Osteocyte (in vitro differentiated cells): ENCODE measurements at places on chromosomes 4 and X. TPM values are rescaled to one million over a fixed set of nuclear protein-coding genes. Genes with fewer than 3 reads are reported as not detected.

The GLOD5 gene
- not detected in 2 replicates for total RNA-seq

The APLN gene
- total RNA-seq: 0.38 and 0.39 TPM in 2 replicates

The GAGE12H gene
- total RNA-seq: not detected in 2 replicates

The INPP4B gene
- 9.9 and 10.9 TPM in 2 replicates for total RNA-seq

The GABRB1 gene
- not detected in 2 replicates for total RNA-seq

The HERC5 gene
- 0.81 and 0.91 TPM in 2 replicates for total RNA-seq

The AMOT gene
- total RNA-seq: 6.7 and 7.2 TPM in 2 replicates

The BMP3 gene
- not detected in 2 replicates for total RNA-seq

The RIPPLY1 gene
- not detected in 2 replicates for total RNA-seq

The NXF3 gene
- not detected in 2 replicates for total RNA-seq

The OGT gene
- total RNA-seq: 210 and 238 TPM in 2 replicates

The PDGFC gene
- 21.8 and 25.4 TPM in 2 replicates for total RNA-seq

The KLHL4 gene
- 0.38 and 0.63 TPM in 2 replicates for total RNA-seq

The PLS3 gene
- 530 and 547 TPM in 2 replicates for total RNA-seq

The HS6ST2 gene
- total RNA-seq: 6.2 and 7.6 TPM in 2 replicates

- no peak for DNase-seq
These were observed 414.9 kb upstream of the PITX2 start for GRCh38 chr4:111037591-111038360.

GRCh38 chr4:28369499-28369898, 1508.9 kb downstream of the STIM2 start:
- DNase-seq: no peak

GRCh38 chr4:15598644-15599043, 56.5 kb downstream of the FBXL5 start:
- DNase-seq: no peak

DNA sequence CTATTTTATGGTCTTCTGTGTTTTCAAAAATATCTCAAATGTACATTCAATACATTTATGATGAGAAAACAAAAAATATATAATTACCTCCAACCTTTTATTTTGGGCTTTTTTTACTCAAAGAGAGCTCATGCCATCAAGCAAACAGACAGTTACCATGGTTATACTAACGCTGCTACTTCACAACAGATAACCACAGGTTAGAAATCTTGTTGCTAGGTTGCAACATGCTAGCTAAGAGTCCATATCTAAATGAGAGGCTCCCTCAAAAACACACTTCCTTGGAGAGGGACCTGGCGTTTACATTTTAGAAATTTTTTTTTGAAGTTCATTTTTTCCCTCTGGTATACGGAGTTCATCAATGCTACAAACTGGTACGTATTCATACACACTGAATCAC, 44.3 kb downstream of the TBC1D9 start:
- no peak for DNase-seq

GRCh38 chr4:123345935-123346300, 50.7 kb upstream of the SPRY1 start:
- DNase-seq: no peak

GRCh38 chr4:65943076-65943475, 272.8 kb upstream of the EPHA5 start:
- no peak for DNase-seq

- no peak for DNase-seq
These were observed 120.8 kb downstream of the ADAMTS3 start for GRCh38 chr4:72448231-72448630.

DNA sequence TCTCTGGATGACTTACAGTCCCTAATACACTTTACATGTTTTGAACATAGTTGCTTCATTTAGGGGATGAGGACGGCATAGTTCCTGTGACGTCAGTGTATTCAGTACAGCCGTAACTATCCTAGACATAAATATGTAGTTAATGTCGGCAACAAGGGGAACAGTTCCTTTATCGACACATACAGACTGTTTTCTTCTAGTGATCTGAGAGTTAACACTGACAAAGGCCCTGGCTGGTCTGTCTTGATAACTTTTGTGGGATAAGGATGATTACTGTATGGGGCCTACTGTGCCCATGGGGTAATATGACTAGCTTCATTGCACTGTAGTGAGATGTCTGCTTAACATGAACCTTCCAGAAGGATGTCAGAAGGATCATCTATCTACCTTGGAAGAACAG, 131.2 kb downstream of the ZNF518B start:
- DNase-seq: no peak

- no peak for DNase-seq
These were observed 133.0 kb downstream of the PARM1 start for GRCh38 chr4:75065909-75066308.

DNA sequence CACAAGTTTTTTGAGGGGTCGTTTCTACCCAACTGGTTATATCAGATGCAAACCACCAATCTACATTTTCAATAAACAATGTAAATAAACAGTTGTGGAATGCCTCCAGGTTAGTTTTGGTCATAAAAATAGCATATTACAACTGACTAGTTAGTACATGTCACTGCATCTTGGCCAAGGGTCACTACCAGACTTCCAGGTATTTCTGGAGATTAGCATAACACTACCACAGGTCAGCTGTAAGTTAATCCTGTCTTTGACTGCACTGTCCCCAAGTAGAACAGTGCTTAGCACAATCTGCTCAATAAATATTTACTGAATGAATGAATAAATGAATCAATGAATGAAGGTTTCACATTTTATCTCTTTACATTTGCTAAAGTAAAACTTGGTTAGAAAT, 64.4 kb downstream of the TBC1D19 start:
- no peak for DNase-seq

DNA sequence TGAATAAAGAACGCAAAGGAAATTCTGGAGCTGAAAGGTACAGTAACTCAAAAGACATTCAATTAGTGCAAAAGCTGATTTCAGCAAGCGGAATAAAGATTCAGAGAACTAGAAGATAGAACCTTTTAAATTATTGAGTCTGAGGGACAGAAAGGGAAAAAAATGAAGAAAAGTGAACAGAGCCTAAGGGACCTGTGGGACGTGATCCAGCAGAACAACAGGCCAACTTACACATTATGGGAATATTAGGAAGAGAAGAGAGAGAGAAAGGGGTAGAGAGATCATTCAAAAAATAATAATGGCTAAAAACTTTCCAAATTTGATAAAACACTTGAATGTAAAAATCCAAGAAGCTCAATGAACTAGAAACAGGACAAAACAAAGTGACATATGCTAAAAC, 17.5 kb upstream of the GPRASP2 start:
- DNase-seq: no peak

GRCh38 chr4:10670321-10670720, 14.2 kb downstream of the CLNK start:
- DNase-seq: no peak

- no peak for DNase-seq
These were observed 110.7 kb downstream of the PSAPL1 start for GRCh38 chr4:7323872-7324650.

GRCh38 chrX:68829582-68830418, 979 bp downstream of the EFNB1 start:
- peak; percentile 86 for DNase-seq

DNA sequence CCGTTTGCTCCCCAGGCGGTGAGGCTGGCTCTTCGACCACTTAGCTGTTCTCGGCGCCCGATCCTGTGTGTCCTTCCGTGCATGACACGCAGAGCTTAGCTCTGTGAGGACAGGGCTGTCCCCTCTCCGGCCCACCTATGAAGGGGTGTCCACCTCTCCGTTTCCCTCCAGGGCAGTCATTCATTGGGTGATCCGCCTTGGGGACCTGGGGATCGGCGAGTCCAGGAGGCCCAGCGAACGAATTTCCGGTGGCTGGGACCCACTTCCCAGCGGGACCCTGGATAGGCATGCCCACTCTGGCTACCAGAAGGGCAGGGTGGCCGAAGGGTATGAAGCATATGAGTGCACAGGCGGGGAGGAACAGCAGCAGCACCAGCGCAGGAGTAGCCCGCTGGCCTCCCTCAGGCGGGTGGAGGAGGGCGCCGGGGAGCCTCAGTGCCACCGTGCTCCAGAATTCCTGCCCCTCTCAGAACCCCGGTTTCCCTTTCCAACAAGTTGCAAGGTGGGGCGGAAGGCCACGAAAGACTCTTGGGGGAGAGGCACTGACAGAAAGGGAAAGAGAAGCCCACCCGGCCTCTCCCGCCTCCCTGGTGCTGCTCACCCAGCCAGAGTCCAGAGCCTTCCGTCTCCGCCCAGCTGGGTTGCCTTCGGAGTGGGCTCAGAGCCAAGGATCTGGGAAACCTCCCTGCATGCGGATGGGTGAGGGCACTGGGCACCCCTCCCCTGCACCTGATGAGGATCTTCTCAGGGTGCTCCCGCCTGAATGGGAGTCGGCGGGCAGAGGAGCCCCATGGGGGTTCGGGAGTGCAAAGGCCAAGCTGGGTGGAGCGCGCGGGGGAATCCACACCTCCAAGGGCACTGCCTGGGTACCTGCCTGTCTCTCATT, 8.6 kb downstream of the HMX1 start:
- DNase-seq: no peak

DNA sequence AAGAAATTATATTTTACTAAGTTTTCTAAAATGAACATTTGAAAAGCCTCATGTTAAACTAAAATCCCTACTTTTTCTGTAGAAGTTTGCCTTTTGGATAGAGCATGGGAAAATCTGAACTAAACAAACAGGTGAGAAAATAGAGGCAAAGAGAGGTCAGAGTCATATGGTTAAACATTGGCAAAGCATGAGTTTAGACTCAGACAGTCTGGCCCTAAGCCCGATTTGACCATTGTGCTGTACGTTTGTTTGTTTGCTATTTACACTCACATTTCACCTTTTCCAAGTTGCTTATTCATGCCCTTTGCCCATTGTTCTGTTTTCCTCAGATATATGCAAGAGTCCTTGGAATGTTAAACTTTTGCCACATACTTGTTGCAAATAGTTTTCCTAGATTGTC, 85.4 kb downstream of the TIGD2 start:
- no peak for DNase-seq

GRCh38 chr4:139631791-139632190, 33.8 kb upstream of the MGST2 start:
- no peak for DNase-seq

DNA sequence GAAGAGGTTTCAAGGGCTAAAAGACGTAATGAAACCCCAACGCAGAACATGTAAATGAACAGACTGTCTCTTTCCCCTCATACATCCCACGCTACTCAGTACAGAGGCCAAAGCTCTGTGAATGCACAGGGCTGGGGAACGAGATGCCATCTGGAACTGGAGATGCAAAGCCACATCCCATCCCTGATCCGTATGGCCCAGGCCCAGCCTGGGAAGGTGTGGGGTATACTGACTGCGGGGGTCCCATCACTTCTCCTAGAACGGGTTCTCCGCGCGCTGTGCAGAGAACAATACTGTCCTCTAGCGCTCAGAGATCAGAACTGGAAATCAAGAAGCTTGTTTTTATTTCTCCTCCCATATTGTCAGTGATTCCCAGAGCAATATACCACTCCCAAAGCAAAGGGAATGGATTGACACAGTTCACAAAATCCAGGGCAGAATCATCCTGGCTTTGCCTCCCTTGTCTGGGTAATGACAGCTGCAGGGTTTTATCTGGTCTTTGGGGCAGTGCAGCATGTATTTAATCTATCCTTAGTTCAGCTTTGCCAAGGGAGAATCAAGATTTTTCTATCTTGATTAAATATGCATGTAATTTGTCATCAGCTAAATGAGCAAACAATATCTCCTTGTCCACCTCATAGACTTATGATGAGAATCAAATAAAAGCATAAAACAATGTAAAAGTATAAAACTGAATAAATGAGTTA, 47.3 kb upstream of the TLR3 start:
- DNase-seq: peak; percentile 82

DNA sequence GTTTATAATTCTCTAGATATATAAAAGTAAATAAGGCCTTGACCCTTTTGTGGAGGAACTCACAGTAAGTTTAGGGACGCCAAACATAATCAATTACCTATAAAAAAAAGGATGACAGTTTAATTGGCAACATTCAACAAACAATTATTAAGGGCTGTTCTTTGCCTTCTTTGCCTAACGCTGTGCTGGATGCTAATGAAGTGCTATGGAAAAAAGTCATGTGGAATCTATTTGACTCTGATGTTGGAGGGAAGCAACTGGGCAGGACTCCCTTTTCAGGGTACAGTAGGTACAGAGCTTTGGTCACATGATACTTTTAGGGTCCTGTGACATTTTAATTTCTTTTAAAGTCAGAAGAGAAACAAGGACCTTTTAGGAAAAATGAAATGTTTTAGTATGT, 91.1 kb downstream of the PCDH7 start:
- no peak for DNase-seq

DNA sequence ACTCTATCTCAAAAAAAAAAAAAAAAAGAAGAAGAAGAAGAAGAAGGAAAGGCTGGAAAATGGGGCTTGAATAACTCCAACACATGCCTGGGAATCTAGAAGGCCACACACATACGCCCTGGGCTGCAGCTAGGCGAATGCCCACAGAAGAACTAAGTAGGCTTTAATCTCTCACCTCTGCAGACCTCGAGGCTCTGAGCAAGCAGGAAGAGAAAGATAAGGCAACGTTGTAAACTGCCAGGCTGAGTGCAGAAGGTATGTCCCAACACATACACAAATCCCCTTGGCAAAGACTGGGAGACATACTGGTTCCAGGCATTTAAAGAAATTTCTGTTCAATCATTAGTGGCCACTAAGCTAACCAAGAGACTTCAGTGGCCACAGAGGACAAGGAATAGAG, 18.4 kb downstream of the SLC38A5 start:
- no peak for DNase-seq

GRCh38 chr4:149983401-149983800, 94.8 kb upstream of the DCLK2 start:
- DNase-seq: no peak
